ENCODE measurements at places on chromosomes 6 and 20.

DNA sequence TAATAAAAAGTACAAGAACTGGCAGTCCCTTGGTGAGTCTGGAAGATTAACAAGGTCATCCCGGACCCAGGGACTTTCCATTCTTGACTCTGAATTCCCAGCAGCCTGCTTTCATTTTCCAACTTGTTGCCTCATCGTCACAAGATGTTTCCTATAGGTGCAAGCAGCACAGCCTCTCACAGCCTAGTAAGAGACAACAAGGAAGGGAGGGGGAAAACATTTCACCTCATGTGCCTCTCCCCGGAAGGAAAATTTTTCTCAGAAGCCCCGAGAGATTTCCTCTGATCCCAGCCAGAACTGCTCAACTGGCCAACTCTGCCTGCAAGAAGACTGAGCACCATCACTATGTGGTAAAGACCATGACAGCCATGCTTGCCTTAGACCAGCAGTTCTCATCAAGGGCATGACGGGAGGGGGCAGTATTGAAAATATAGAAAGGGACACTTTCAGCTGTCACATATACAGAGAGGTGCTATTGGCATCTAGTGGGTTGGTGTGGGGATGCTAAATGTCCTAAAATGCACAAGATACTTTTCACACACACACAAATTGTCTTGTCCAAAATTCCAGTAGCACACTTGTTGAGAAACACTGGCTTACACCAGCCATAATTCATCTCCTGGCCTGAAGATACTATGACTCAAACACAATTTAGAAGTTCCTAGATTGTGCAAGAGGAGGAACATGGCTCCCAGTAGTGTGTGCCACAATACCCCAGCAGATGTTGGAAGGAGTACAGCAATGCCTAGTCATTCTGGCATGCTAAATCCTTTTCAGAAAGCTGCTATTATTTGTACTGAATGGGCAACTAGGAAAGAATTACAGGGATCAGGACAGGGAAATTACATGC lies 10.8 kb upstream of the WTAP start:
- DNase-seq, result no peak

DNA sequence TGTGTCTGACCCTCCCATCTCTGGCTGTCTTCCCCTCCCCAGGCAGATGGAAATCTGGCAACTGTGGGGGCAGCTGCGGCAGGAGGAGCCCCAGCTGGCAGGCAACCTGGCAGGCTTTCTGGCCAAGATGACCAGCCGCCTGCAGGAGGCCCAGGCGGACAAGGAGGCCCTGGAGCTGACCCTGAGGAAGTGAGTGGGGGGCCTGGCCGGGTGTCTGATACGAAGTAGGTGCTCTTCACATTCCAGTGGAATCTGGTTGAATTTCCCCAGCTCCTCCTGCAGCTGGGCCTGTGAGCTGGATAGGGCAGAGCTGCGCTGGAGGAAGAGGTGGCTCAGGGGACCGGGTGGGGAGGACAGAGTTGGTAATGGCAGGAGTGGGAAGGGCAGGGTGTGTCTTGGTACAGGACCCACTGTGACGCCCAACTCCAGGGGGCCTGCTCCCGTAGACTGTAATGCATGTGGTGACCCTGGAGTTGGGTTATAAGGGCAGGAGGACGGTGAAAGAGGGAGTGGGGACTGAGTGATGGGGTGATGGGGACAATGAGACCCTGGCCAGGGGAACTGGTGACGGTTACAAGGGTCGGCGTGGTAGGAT lies 19.7 kb downstream of the RAB44 start:
- DNase-seq, result no peak

GRCh38 chr20:60680554-60680953 lies 571.5 kb upstream of the CDH4 start:
- no peak for DNase-seq

DNA sequence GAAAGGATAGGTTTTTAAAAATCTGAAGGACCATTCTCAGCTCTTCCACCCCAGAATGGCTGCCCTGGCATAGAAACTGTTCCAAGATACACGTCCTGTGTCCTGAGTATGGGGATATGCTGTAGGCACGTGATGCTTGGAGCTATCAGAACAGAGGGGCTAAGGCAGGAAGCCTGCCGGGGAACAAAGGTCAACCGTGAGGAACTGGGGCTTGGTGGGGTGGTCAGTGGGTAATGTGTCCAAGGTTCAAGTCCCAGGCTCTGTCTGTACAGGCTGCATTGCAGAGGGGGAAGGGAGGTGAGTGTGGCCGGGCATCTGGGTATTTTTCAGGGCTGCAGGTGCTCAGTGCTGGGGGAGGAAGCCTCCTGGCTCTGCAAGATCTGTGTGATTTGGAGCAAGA lies 479.6 kb upstream of the CHD6 start:
- no peak for DNase-seq

- no peak for DNase-seq
Observed at GRCh38 chr6:161141173-161141572, 132.7 kb downstream of the AGPAT4 start.

- DNase-seq, result no peak
Observed at GRCh38 chr6:144090384-144090783, 5.0 kb downstream of the SF3B5 start.

- no peak for DNase-seq
Observed at GRCh38 chr6:85261271-85261670, 188.6 kb upstream of the NT5E start.

GRCh38 chr20:24892931-24893330 lies 56.1 kb upstream of the CST7 start:
- DNase-seq, result no peak

GRCh38 chr6:84514089-84514971 lies 250.1 kb downstream of the TBX18 start:
- no peak for DNase-seq

GRCh38 chr20:2631228-2631627 lies 21.2 kb upstream of the NOP56 start:
- no peak for DNase-seq

- DNase-seq, result no peak
Observed at GRCh38 chr6:16731478-16732051, 29.7 kb downstream of the ATXN1 start.

DNA sequence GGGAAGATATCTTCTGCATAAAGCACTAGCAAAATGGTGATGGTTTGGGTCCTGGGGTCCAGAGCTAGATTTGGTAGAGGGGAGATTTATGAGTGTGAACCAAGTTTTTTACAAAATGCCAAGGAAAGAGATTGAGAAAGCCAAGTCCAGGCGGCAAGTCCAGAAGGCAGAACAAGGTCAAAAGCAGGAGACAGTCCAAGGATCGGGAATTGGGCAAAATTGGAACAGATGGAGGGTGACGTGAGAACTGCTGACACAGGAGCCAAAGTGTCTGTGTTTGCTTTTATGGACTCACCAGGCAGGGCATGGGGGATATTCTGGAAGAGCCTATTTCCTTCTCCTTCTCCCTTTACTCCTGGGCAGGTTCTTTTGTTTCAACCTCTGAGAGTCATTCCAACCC lies 4.1 kb downstream of the NHLRC1 start:
- no peak for DNase-seq

GRCh38 chr20:1870792-1871550 lies 24.2 kb upstream of the SIRPA start:
- no peak for DNase-seq

DNA sequence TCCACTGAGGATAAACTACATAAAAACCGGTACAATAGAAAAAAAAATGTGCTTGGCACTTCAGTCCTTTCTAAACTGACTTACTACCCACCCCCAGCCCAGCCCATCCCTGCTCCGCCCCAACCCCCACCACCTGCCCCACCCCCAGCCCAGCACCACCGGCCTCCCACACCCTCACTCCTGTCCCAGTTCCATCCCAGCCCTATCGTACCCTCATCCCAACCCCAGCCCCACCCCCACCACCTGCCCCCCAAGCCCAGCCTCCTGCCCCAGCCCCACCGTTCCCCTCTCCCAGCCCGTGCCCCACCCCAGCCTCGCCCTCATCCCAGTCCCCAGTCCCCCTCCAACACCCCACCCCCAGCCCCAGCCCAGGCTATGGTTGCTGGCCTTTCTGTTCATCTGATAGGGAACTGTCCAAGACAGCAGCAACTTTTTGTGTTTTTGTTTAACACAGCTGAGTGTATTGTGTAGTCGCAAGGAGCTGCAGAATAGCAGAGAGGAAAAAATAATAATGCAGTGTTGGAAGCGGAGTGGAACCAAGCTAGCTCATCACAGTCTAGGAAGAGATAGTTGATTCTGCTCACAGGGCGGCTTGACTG lies 61.9 kb downstream of the SASH1 start:
- no peak for DNase-seq

DNA sequence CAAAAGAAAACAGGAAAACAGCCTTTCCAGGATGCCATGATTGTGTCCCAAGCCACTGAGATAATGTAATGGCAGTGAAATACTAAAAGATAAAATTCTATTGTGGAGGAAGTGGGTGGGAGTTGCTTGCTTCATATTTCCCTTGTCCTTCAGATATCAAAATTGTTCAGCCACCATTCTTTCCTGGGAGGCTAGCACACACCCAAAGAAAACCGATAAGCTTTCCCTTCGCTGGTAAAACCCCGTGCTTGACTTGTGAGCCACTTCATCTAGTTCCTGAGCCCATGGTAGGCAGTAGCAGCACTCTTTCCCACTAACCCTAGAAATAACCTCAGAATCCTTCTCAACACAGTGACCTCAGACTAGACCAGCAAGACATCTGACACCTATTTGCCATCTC lies 357.4 kb upstream of the PLCB4 start:
- DNase-seq, result no peak

DNA sequence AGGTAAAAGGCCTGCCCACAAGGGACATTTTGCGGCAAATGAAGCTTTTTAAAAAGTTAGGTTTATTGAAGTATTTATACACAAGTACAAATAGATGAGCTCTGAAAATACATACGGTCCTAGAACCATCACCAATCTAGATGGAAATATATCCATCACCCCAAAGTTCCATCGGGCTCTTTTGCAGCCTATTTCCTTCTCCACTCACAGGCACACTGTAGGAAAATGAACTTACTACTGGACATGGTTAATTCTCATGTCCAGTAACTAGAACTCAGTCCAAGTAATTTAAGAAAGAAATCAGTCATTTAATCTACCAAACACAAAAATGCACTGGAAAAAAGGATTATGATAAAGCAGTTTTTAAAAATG lies 6.2 kb downstream of the PCNA start:
- no peak for DNase-seq

DNA sequence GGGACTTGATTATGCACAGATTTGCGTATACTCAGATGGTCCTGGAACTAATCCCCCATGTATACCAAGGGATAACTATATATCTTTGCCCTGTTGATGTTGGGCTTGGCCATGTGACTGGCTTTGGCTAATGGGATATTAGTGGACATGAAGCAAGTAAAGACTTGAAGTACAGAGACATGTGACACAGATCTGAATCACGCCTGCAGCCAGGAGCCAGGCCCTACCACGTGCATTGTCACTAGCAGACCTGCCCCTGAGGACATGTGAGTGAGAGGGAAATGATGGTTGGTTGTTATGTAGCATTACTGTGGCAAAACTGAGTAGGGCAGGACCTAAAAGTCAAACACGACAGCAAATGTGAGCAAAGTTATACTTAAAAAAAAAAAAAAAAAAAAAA lies 155.7 kb downstream of the AKAP7 start:
- DNase-seq, result no peak

All from LoVo (cell line).